Activated CD4-positive, alpha-beta T cell treated with anti-CD3 and anti-CD28 coated beads, Interleukin-2, Interleukin-6, amounts not matched to agents 100 ng/mL and 50 ng/mL, durations not matched to agents 16 hours and 8 hours (primary cell): ENCODE measurements at places on chromosomes 6 and 20.

DNA sequence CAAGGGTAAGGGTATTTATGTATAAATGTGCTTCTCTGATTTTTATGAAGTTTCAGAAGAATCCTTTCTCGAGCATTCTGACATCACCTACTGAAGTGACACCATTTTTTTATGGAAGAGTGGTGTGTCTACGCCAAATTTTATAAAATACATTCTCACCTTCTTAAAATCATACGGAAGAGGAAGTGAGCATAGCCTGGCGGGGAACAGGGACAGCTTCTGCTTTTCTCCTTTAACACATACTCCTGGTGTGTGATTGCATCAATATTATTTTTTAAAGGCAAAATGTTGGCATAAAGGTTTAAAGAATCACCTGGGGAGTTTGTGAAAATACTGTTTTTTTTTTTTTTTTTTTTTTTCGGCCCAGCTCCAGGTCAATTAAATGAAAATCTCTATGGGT is 733.6 kb upstream of the MAN1A1 start:
- no peak for DNase-seq

GRCh38 chr6:166935353-166935752 is 21.0 kb downstream of the RNASET2 start:
- DNase-seq: no peak

DNA sequence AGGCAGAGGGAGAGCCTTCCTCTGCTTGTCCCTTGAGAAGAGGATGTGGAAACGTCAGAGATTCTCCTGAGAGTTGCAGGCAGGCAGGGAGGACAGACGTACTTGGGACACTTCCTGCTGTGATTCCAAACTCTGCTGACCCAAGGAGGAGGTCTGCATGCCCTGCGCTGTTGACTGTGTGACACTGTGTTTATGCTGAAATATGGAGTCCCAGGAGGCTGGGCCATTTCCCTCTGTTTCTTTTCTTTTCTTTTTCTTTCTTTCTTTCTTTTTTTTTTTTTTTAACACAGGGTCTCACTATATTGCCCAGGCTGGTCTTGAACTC is 63.5 kb upstream of the BHLHE23 start:
- DNase-seq: no peak

- no peak for DNase-seq
These were observed 166.3 kb upstream of the EEF1E1 start for GRCh38 chr6:8268606-8269005.

- no peak for DNase-seq
These were observed 611.9 kb upstream of the MAP3K7 start for GRCh38 chr6:91198588-91199255.

- no peak for DNase-seq
These were observed 96.2 kb downstream of the RTN4IP1 start for GRCh38 chr6:106533054-106533453.

DNA sequence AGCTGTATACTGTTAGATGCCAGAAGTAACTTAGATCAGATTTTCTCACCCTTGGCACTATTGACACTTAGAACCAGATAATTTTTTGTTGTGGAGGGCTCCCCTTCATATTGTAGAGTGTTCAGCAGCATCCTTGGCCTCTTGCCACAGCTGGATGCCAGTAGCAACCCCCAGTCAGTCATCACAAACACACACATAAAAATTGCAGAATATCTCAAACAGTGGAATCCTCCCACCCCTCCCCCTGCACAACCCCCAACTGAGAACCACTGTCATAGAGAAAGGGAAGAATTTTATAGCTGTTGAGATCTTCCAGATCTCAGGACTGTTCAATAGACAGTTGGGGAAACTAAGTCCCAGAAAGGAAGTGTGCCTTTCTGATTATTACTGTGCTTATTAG is 81.2 kb upstream of the VSTM2L start:
- no peak for DNase-seq

DNA sequence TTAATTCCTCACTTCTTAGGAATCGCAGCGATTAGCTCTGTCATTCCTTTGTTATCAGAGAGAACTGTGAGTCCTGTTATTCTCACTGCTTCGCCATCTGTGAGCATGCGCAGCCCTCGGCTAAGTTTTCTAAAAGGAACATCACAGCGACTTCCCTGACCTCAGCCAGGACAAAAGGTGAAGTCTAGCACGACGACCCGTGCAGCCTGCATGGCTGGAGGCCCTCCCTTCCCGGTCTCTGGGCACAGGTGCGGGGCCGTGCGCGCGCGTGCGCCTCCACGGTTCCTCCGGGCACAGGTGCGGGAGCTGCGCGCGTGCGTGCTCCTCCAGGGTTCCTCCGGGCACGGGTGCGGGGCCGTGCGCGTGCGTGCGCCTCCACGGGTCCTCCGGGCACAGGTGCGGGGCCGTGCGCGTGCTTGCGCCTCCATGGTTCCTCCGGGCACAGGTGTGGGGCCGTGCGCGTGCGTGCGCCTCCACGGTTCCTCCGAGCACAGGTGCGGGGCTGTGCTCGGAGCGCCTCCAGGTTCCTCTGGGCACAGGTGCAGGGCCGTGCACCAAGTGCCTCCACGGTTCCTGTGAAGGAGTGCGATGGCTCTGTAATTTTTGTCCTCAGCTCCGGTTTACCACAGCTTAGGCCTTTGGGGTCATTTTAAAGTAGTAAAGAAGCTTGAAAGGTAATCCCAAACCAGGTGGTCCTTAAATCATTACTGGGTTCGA is 212.3 kb downstream of the ERMARD start:
- DNase-seq: no peak

- DNase-seq: no peak
These were observed 364.9 kb downstream of the GRIK2 start for GRCh38 chr6:101758368-101758767.

GRCh38 chr20:8128291-8129060 is 3.6 kb upstream of the PLCB1 start:
- DNase-seq: no peak

- no peak for DNase-seq
These were observed 53.8 kb downstream of the MACROD2 start for GRCh38 chr20:14049111-14049510.

DNA sequence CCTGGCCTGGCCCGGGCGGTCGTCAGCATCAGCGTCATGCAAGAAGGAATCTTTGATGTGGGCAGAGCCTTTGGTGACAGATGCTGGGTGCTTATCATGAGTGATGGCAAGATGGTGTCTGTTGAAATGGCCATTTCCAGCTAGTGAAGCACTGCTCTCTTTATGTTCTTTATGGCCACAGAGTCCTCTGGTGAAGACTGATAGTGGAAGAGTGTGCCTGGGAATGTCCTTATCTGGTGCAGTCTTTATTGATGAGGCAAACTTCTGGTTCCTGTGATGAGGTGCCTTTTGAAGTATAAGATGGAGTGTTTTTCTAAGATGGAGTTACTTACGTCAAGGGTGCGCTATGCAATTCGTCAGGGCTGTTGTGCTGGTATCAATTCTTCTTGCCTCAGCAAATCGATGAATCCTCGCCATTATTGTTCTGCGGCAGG is 22.6 kb upstream of the CCR6 start:
- no peak for DNase-seq

- DNase-seq: no peak
These were observed 80.7 kb upstream of the CLDN20 start for GRCh38 chr6:155183095-155183494.

DNA sequence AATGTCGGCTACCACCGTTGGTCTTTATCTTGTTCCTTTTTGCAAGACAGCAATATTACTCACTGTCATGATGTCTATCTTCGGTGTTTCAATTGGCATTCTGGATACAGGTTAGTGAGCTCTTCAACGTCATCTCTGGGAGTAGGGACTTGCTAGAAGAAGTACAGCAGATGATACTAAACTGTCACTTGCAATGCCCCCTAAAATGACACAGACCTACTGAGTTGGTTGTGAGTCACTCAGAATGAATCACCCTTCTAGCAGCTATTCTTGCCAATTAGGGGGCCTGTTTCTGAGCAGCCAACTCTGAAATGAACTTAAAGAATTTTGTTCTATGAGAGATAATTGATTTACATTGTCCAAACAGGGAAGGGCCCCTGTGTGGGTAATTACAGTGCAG is 176.5 kb downstream of the SLC16A10 start:
- DNase-seq: peak; percentile 21

GRCh38 chr20:45092898-45093297 is 8.0 kb downstream of the KCNS1 start:
- no peak for DNase-seq

DNA sequence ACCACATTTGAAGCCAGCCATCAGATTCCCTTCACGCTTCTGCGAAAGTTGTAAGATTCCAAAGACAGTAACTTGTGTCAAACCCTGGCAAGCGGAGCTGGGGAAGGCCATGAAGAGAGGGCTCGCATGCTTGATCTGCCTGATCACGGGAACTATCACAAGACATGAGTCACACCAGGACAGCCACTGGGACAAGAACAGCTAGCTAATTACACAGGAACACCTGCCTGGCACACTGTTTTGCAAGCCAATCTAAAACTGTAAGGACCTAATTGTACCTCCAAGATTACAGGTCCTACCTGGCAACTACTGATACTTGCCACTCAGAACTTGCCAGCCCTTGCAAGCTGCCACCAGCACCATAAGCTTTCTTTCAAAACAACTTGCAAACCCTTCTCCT is 289.3 kb downstream of the KIF16B start:
- DNase-seq: no peak

- DNase-seq: no peak
These were observed 12.4 kb downstream of the HTR1E start for GRCh38 chr6:86949771-86950170.
